Left colon (tissue), 2 donors: ENCODE measurements at places on chromosomes 2 and 18.
A peak's percentile ranks its signal among the peaks of the same experiment; 100 is the strongest.

DNA sequence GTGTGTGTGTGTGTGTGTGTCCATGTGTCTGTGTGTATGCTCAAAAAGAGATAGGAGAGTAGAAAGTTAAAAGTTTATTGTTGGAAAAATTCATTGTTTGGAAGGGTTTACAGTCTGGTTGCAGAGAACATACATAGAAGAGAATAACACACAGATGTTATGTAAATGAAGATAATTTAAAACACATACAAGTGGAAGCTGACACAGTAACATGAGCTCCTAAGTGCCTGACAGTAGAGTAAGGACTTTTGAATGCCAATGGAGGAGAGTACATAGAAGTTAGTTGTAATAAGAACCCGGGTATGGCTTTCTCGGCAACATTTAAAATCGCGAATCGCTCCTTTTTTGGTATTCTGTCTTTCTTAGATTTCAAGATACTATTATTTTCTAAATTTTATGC is 137.0 kb upstream of the FANCL start:
- no peak for DNase-seq

DNA sequence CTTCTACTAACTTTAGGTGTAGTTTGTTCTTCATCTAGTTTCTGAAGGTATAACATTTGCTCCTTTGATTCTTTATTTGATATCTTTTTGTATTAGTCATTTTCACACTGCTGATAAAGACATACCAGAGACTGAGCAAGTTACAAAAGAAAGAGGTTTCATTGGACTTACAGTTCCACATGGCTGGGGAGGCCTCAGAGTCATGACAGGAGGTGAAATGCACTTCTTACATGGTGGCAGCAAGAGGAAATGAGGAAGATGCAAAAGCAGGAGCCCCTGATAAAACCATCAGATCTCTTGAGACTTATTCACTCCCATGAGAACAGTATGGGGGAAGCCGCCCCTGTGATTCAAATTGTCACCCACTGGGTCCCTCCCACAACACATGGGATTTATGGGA is 544.4 kb upstream of the DSEL start:
- no peak for DNase-seq

- DNase-seq, result no peak
Measured at GRCh38 chr2:116819355-116819754, 995.1 kb upstream of the DDX18 start.

- DNase-seq, result no peak
Measured at GRCh38 chr2:28413899-28414295, 21.2 kb downstream of the FOSL2 start.

DNA sequence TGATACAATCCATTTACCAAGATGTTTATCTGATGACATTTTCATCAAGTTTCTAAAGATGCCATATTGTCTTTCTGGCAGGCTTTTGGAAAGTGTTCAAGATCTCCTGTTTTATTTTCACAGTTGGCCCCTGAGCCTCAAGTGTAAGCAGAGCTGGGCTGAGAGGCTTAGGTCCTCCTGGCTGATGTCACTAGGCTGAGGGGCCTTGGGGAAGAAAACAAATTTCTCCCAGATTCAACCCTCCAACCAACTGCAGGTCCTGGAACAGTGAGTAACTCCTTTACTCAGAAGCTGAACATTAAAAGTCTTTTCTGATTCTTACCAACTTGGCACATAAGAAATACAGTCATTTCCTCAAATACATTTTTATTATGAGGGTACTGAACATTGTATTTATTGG is 14.9 kb upstream of the IL1RL1 start:
- DNase-seq, result no peak

- DNase-seq, result no peak
Measured at GRCh38 chr2:148935791-148936190, 60.8 kb downstream of the KIF5C start.

GRCh38 chr2:239318790-239319661 is 81.8 kb downstream of the HDAC4 start:
- DNase-seq, result no peak

DNA sequence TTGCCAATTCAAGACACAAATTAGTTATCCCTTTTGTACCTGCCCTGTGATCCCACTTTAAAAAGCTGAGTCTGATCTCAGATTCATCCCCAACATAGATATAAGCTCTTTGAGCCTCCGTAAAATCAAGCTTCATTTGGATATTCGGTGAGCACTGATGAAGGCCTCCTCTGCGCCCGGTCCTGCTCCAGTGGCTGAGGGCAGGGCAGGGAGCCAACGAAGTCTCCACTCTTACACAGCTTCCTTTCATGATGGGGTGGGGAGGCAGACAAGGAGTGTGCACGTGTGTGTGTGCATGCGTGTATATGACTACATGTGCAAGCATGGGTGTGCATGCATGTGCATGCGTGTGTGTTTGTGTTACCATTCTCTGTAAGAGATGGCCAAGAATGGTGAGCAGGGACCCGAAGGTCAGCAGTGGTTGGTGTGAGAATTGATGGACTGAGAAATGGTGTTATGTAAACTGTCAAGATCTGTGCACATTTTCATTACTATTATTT is 43.6 kb downstream of the IL1RL2 start:
- DNase-seq, result no peak

DNA sequence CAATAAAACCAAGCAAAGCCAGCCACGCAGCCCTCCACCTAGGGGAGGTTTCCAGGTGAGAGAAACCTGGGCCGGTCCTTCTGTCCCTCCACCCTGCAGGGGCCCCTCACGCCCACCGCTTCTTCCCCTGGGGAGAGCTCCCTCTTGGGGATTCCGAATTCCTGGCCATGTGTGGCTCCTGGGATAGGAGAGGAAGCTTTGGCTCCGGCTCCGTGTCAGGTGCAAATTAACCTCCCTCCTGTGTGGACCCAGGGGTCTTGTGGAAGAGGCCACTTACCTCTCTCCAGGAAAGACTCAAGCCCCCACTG is 4.2 kb downstream of the RTP5 start:
- DNase-seq, result no peak

DNA sequence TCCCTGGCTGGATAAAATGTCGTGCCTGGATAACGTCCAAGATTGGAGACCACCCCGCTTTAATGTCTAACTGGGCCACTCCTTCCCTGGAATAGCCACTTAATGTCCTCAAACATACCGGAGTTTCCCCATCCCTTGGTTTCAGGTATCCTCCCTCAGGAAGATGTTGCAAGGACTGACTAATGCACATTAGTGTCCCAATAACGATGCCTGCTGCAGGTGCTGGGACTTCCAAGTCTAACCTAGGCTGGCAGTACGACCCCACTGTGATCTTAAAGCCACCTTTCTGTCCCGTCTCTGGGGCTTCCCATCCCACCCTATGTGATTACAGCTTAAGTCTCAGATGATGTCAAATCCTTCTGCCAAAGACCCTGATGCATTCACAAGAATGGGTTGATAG is 1.1 kb upstream of the ATP6V1C2 start:
- no peak for DNase-seq

DNA sequence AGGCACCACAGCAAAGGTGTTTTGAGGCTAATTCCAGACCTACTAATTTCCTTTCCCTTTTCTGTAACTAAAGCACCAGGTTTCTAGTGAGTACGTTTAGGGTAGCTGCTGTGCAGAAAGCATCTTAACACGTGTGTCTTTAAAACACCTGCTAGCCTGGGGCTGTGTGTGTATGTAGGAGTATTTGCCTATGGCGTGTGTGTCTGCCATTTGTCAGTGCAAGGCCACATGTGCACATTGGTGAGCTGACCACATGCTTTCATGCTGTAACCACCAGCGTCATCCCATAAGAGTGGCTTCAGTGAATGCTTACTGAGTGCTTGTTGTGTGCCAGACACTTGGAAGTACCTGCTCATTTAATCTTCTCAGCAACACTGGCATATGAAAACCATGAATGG is 241.6 kb downstream of the SEPTIN10 start:
- no peak for DNase-seq

DNA sequence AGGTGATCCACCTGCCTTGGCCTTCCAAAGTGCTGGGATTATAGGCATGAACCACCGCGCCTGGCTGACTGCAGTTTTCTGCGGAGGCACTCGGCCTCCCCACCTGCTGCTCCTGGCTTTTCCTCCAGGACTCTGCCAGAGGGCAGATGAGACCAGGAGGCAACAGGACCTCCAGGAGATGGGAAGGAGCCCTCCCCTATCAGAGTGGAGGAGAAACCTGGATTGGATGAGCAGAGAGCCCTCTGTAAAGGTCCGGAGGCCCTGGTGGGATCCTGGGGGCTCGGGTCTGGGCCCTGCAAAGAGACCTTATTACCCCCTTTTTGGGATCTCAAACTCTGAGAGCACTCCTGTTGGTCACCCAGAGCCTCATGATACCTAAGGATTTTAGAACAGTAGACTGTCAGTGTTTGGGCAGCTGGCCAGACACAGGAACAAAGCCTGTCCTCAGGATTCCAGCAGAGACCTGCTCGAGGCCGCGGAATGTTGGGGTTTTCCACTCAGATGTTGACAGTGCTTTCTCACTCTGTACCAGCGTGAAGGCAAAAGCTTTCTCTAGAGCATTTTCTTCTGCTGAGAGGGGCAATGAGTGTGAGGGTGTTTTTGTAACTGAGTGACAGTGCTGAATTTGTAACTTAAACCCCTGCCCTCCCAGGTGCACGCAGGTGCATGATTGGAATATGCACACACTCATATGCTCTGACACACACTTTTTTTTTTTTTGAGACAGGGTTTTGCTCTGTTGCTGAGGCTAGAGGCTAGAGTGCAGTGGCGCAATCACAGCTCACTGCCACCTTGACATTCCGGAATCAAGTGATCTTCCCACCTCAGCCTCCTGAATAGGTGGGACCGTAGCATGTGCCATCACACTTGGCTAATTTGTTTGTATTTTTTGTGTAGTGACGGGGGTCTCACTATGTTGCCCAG is 48.4 kb downstream of the NPPC start:
- no peak for DNase-seq

DNA sequence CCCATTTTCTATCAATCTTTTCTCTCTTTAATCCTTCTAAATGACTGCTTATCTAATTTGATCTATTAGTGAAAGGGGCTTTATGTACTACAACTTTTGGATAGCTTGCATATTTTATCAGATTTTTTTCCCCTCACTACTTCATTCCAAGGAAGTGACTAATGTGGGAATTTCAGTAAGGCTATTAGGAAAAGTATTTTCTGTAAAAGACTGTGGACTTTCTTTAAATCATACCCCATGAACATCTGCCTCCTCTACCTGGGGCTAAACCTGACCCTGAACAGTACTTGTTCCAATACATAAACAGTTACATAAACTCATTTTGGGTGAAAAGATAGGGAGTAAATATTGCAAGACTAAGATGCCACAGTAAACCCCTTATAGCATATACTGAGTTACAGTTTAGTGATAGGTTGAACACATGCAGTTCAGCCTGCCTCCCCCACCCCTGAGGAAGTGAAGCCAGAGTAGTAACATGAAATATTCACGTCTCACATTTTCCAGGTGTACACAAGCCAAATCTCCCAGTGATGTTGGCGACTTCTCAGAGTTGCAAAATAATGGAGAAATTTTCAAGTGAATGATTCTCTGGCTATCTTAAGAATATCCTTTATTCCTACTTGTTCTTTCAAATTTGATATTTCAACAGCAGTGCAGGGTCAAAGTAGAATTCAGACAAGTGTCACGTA is 590.9 kb upstream of the ZEB2 start:
- no peak for DNase-seq

DNA sequence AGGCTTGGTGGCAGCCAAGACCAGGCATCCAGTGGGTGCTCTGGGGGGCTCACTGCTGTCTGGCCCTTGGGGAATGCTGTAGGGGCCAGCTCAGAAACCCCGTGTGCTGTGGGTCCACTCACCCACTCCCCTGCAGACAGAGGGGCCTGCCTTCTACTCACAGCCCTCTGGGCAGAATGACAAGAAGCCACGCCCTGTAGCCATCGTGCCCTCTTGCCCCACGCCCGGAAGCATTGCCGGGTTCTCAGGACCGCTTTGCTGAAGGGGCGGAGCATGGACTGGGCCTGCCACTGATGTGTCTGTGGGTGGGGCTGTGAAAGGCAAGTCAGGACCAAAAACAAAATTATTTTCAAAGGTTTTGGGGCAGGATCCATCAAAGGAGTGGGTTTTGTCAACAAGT is 27.8 kb downstream of the GLI2 start:
- peak; percentile 38 for DNase-seq

- no peak for DNase-seq
Measured at GRCh38 chr2:74079522-74080341, 68.0 kb downstream of the BOLA3 start.

- no peak for DNase-seq
Measured at GRCh38 chr2:880201-880970, 70.3 kb upstream of the SNTG2 start.

DNA sequence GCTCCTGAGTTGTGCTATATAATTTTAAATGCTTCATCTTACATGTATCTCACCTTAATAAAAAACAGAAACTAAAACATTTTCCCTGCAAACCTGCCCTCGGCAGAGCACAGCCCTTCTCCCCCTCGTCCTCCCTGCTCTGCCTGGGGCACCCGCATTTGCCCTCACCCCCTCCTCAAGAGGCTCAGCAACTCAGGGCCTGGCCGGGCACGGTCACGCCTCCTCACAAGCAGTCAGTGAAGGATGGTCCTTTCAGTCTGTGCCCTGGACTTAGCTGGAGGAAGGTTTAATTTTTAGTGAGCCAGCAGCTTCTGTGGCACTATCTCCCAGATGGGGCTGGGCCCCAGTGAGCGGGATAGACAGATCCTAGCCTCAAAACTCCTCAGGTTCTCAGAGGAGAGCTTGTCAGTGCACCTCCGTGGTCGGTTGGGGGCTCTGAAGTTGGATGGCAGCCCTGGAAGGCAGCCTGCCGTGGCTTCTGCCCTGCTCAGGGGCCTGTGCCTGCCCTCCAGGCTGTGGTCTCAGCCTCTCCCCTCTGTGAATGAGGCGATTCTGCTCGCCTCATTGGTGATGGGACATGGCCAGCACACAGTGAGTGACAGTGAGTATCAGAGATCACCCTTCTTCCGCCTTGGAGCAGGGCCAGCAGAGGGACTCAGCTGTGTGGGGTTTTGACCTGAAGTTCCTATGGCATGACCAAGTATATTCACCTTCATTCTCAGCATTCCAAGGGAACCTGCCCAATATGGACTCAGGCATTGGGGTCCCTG is 56.3 kb upstream of the AFF3 start:
- no peak for DNase-seq

- no peak for DNase-seq
Measured at GRCh38 chr2:13638181-13638580, 921.4 kb downstream of the TRIB2 start.

- DNase-seq, result peak; percentile 20
Measured at GRCh38 chr2:153509133-153509532, 30.6 kb upstream of the RPRM start.

GRCh38 chr18:48296581-48296980 is 112.6 kb downstream of the ZBTB7C start:
- DNase-seq, result no peak

GRCh38 chr2:11530864-11531465 is 2.9 kb upstream of the GREB1 start:
- no peak for DNase-seq
